ENCODE measurements at places on chromosomes 4 and X. TPM values are rescaled to one million over a fixed set of nuclear protein-coding genes. Genes with fewer than 3 reads are reported as not detected.

Gene ANOS1
- under 0.01 TPM for total RNA-seq

Gene BEX5
- total RNA-seq, result 6.8 TPM

Gene SCML1
- total RNA-seq, result 35.2 TPM

Gene IL1RAPL1
- total RNA-seq, result under 0.01 TPM

Gene RXFP1
- total RNA-seq, result not detected

Gene MRPL1
- total RNA-seq, result 15.5 TPM

Gene GASK1B
- total RNA-seq, result 19.4 TPM

Gene ASB11
- not detected for total RNA-seq

Gene ETDA
- not detected for total RNA-seq

Gene MAGEA11
- total RNA-seq, result not detected

Gene SLC10A4
- not detected for total RNA-seq

Gene TRIM61
- 0.52 TPM for total RNA-seq

Gene BEX1
- total RNA-seq, result 0.52 TPM

Gene REELD1
- total RNA-seq, result 0.31 TPM

Gene EGF
- 7.5 TPM for total RNA-seq

Gene SLC9A6
- 21.7 TPM for total RNA-seq
